ENCODE measurements at places on chromosomes 7 and 10.

DNA sequence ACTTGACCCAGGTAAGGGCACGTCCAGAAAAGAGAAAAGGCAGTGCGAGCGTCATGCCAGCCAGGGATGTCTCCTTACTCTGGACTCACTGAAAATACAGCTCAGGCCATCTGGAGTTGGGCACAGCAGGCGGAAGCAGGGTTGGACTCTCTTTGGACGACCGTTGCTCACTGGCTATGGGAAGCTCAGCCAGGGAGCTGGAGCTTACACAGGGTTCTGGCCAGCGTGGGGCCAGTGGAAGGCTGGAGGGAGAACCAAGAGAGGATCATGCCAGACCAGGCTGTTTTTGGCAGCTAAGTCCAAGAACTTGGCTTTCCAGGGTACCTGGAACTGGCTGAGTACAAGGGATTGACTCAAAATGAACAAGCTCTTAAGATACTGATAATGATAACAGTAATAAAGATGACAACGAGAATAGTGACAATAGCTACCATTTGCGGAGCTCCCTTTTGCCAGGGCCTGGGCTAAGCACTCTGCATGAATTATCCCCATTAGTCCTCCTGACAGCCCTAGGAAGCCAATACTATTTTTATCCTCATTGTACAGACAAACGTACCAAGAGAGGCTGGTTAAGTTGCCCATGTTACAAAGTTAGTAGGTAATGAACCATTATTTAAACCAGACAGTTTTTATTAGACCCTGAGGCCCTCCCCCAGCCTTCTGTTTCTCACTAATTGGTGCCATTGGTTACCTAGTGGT lies 177.6 kb downstream of the PTPN20 start:
- DNase-seq: no peak

DNA sequence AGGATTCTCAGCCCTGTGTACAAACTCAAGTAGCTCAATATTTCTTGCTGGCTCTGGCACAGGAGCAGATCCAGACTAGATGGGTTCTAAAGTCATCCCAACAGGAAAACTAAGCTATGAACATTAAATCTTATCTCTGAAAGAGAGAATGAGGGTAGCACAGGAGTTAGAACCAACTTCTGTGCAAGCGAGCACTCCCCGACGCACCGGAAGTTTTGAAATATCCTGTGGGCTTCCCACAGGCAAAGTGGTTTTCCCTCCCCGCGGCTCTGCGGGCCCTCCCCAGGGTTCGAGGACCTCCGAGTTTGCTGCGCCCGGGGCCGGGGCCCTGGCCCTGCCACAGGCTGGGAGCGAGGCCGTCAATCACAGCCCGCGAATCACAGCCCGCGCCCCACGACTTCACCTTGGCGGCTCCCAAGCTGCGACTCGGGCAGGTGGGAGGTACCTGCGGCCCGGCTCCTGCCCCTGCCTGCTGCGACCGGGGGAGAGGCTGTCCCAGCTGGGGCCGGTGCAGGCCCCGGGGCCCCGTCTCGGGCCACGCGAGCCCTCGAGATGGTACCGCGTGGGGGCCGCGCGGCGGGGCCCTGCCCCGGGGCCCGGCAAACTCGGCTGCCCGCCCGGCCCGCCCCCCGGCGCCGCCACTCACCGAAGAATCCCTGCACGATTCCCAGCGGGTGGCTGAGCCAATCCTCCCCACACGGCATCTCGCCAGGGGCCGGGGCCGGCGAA lies 598 bp downstream of the MCMBP start:
- no peak for DNase-seq

GRCh38 chr7:29123626-29124190 lies 22.6 kb downstream of the CPVL start:
- no peak for DNase-seq

DNA sequence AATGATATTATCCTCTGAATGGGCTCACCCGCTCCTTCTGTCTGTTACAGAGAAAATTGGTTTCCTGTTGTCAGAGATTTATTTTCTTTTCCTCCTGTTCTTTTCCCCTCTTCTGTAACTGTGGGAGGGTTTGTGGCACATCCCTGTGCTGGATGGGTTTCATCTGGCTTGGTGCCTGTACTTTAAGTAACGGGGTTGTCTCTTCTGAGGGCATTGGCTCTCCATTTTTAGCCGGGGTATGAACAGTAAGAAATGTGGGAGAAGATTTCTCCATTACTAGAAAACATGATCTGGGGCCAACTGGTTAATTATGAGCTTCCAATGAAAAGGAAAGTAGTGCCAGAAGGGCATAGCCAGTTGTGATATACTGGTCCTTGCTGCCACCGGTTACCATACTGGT lies 142.6 kb downstream of the SND1 start:
- DNase-seq: no peak

Data from HS-5 (cell line).